ENCODE measurements at places on chromosomes 11 and 22. TPM values are rescaled to one million over a fixed set of nuclear protein-coding genes. Genes with fewer than 3 reads are reported as not detected.

GRCh38 chr11:112172362-112172994 is 2.8 kb upstream of the BCO2 start:
- DNase-seq = no peak

DNA sequence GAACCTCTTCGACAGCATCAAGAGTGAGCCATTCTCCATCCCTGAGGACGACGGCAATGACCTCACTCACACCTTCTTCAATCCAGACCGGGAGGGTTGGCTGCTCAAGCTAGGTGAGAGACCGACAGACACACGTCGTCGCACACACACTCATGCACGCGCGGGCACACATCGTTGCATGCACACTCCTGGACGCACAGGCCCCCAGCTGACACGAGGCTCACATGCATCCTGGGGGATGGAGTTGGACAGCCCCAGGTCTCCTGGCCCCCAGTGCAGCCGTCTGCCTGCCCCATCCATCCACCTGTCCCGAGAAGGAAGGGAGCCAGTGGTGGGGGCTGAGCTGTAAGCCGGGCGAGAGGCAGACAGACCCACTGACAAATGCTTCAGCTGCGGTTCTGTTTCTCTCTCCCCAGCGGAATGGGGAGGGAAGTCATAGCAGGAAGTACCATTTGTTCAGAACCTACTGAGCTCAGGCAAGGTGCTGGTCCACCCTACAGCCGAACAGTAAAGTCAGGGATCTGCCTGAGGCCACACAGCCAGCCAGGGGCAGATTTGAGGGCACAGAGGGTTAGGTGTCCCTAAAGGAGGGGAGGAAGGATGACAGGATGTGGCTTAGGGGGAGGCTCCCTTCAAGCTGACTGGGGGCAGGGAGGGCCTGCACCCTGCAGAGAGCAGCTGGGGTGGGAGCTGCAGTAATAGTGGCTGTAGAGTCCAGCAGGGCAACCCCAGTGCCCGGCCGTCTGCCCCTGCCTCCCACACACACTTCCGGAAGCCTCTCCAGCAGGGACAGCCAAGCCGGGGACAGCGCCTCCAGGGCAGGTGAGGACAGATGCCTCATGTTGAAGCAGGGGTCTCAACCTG is 27.1 kb downstream of the CYTH4 start:
- DNase-seq = peak; percentile 67

DNA sequence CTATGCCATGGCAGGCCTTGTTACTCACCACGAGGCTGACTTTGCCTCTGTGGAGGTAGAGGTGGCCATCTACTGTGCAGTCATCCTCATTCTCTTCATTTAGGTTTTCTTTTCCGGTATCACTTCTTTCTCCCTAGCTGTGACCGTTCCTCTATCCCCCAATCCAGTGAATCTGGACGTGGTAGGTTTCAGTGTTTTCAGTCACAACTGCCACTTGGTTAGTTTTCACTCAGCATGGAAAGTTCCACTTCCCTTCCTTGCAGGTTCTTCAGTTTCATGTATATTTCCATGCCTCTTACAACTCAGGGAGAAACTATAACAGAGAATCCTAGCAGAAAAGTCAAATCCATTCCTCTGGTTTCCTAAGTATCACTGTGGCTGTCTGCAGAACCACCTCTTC is 1.9 kb downstream of the HPS4 start:
- no peak for DNase-seq

DNA sequence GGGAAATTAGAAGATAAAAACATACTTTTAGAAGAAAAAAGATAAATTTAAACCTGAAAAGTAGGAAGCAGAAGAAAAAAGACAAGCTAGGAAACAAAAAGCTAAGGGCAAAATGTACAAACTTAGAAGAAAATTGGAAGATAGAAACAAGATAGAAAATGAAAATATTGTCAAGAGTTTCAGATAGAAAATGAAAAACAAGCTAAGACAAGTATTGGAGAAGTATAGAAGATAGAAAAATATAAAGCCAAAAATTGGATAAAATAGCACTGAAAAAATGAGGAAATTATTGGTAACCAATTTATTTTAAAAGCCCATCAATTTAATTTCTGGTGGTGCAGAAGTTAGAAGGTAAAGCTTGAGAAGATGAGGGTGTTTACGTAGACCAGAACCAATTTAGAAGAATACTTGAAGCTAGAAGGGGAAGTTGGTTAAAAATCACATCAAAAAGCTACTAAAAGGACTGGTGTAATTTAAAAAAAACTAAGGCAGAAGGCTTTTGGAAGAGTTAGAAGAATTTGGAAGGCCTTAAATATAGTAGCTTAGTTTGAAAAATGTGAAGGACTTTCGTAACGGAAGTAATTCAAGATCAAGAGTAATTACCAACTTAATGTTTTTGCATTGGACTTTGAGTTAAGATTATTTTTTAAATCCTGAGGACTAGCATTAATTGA is 1.0 kb downstream of the MALAT1 start:
- no peak for DNase-seq

GRCh38 chr22:24407278-24407665 is 20.1 kb upstream of the ADORA2A start:
- no peak for DNase-seq

DNA sequence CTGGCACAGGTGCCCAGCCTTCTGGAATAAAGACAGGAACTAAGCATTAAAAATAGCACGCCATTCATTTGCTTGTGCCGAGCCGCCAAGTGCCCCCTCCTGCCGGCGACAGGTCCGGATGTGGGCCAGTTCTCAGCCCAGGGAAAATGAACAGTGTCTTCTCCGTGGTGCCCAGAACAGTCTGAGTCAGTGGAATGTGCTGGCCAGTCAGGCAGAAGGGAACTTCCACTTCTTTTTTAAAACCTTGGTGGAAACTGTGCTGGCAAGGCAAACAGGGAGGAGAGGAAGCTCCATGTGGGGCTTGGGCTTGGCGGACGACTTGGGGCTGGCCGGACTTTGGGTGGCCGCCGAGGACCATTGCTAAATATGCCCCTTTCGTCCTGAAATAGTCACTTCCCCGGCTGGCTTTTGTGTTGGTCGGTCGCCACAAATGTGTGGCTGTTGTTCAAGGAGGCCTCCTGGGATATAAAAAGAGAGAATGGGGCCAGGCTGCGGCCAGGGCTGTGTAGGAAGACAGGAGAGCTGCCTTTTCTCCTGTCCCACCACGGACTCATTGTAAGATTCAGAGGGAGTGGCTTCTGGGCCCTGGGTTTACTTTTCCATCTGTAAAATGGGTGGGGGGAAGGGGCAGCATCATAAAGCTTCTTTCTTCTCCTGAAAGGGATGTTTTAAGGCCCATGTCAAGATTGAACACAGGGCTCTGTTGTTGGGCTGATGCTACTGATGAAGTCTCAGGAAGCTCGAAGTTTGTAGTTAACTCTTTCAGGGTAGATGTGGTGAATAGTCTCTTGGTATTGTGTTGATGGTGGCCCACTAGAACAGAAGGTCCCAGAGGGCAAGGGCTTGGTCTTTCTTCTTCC is 101.0 kb downstream of the PTPRJ start:
- no peak for DNase-seq

DNA sequence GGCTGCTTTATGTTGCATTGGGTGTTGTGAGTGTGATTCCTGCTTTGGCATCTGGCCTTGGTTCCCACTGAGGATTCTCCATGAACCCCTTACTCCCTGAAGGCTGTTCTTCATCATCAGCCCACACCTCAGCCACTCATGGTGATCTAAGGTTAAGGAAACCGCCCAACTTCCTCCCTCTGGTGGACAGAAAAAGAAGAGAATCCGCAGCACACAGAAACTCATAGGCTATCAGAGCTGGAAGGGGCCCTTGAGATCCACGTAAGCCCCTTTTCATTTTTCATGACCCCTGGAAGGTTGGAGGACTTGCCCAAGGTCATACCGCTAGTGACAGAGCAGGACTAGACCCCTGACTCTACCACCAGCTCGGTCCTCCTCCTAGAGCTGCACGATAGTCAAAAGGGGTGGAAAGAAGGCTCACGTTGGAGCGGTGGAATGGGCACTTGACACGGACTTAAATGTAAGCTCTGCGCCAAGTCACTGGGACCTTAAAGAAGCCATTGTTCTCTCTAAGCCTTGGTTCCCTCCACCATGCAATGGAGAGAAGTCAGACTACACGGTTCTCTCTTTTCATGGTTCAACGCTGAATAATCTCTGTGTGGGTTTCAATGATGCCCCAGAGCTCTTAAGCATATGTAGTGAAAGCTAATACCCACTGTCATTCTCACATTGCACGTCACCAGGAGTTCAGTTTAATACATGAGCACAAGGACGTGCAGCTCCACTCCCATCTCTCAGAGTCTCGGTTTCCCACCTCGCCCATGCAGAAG is 83.6 kb upstream of the CRTAM start:
- no peak for DNase-seq

GRCh38 chr11:102467080-102467708 is 14.6 kb upstream of the TMEM123 start:
- DNase-seq = no peak

DNA sequence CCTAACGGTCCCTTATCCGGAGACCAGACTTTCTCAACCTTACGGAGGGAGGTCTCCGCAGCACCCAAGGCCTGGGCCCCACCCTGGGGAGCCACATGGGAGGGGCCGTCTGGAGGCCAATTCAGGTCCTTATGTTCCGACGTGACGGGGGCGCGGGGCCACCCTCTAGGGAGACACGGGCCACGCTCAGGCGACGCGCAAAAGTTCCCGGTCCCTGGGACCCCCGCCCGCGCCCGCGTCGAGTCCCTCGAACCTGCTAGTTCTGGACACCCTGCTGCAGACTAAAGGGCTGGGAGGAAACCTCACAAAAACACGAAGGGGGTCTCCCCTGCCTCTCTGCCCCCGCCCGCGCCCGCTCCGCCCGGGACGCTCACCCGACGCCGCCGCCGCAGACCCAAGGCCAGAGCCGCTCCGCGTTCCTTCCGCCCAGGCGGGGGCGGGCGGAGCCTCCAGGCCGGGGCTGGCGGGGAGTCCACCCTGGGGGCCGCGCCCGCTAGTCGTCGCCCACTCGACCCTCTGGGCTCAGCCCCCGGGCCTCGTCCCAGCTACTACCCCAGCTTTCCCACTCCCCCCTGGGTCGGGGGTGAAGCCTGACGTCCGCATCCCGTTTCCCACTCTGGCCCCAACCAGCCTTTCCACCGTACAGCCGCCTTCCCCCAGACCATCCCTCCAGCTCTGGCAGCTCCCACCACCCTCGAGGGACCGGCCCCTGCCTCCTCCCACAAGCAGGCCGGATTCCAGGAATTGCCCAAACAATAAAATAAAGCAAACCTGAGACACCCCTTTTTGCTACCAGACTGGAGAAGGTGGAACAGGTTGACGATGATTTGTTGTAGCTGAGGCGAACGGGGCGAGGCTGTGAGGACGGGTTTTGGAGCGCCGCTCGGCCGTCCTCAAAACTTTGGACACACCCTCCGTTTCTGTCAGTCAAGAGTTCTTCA is 2.7 kb downstream of the RNH1 start:
- DNase-seq = no peak

DNA sequence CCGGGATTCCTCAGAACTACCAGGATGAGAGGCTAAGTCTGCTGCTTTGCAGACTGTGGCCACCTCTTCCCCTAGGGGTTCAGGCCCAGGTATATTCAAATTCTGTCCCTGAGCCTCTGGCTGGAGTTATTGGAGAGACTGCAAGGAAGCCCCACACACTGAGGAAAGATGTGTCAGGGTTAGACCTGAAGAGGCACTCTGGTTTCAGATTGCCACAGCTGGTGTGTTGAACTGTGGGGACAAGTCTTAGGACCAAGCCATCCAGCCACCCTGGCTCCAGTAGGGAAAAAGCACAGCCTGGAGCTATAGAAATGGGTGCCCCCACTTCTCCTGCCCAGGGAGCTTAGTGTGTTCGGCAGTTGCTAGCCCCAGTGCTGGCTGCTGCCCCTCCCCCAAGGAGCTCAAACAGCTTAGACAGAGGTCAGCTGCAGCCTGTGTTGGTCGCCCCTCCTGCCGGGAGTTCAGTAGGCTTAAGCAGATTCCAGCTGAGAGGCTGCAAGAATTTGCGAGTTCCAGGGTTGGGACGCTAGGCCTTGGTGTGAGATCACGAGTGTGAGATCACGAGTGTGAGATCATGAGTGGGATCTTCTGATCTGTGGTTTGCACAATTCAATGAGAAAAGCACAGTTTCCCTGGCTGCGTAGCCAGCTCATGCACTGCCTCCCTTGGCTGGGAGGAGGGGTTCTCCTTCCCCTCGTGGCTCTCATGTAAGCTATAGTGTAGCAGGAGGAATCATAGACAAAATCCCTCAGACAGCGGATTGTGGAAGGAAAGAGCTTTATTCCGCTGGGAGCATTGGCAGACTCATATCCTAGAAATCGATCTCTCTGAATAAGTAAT is 552.1 kb upstream of the CHORDC1 start:
- DNase-seq = no peak

DNA sequence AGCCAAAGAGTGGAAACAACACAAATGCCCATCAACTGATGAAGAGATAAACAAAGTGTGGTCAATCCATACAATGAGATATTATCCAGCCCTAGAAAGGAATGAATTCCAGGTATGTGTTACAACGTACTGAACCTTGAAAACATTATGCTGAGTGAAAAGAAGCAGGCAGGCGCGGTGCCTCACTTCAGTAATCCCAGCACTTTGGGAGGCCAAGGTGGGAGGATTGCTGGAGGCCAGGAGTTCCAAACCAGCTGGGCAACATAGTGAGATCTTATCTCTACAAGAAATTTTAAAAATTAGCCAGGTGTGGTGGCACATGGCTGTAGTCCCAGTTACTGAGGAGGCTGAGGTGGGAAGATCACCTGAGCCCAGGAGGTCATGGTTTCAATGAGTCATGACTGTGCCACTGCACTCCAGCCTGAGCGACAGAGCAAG is 24.6 kb upstream of the TESMIN start:
- DNase-seq = no peak

- DNase-seq = no peak
Measured at GRCh38 chr11:111846636-111847035, 24.7 kb downstream of the ALG9 start.

GRCh38 chr11:85531191-85531897 is 95.8 kb downstream of the DLG2 start:
- no peak for DNase-seq

- DNase-seq = no peak
Measured at GRCh38 chr11:36631774-36632173, 33.7 kb upstream of the RAG2 start.

- DNase-seq = no peak
Measured at GRCh38 chr11:33128739-33129138, 32.5 kb downstream of the CSTF3 start.

DNA sequence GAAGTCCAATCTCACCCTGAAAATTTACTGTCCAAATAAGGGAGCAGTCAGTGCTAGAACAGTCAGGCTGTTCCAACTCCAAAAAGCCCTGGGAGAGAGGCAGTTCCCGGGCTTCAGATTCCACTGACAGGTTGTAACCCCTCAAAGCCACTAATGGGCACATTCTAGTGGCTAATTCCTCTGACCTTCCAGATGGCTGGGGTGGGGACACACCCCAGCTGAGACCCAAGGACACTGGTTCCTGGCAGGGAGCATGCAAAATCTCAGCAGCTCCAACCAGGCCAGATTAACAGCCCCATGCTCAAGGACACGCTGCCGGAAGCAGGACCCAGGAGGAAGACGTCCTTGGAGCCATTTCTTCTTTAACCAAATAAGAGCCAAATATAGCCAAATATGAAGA is 92.7 kb downstream of the RPL27A start:
- no peak for DNase-seq

Gene OR52I2
- polyA plus RNA-seq = not detected

Gene PDGFB
- 18.2 TPM for polyA plus RNA-seq

Gene C11orf87
- not detected for polyA plus RNA-seq

Gene PIH1D2
- polyA plus RNA-seq = not detected

Gene GATD1
- 12.9 TPM for polyA plus RNA-seq

Gene HOATZ
- polyA plus RNA-seq = not detected

Gene FXYD6
- polyA plus RNA-seq = not detected

Gene FOLR1
- polyA plus RNA-seq = not detected

Gene OR52B2
- polyA plus RNA-seq = not detected

Data from CD8-positive, alpha-beta memory T cell (primary cell).